ENCODE measurements at places on chromosomes 13 and 19.

DNA sequence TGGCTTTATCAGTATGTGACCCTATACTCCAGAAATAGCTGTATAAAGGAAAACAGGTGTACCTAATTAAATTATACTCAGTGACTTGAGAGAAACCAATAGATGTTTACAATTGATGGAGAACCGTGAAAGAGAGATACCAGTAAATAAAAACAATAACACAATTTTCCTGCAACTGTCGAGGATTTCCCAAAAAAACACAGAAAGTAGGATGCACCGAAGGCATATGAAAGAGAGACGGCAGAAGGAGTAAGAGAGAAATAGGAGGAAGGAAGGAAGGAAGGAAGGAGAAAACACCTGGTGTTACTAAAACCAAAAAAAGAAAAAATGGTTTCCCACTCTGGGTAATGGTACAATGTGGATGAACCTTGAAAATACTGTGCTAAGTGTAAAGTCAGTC, 6.8 kb upstream of the ZNF229 start:
- H3K4me3 ChIP-seq, result no peak overlapping the region
- no peaks in the 10 kb centered on the region for H3K27me3 ChIP-seq
- no peaks in the 10 kb centered on the region for H3K4me1 ChIP-seq
- no peaks in the 10 kb centered on the region for H3K36me3 ChIP-seq
- H3K27ac ChIP-seq, result no peak overlapping the region

GRCh38 chr19:35797663-35798062, 15.0 kb downstream of the PRODH2 start:
- DNase-seq, result no peak
- no peaks in the 10 kb centered on the region for H3K4me1 ChIP-seq
- no peaks in the 10 kb centered on the region for H3K36me3 ChIP-seq
- no peak overlapping the region for H3K4me3 ChIP-seq
- H3K27me3 ChIP-seq, result no peaks in the 10 kb centered on the region

- H3K27me3 ChIP-seq, result no peaks in the 10 kb centered on the region
- peaks cover 10% of the 10 kb centered on the region for H3K36me3 ChIP-seq
- H3K27ac ChIP-seq, result no peak overlapping the region
- H3K4me3 ChIP-seq, result no peak overlapping the region
- DNase-seq, result peak; percentile 58
Measured at GRCh38 chr19:6214881-6215541, 64.8 kb downstream of the MLLT1 start.

GRCh38 chr13:114107686-114108081, 24.7 kb downstream of the RASA3 start:
- H3K4me3 ChIP-seq, result no peak overlapping the region
- H3K27me3 ChIP-seq, result no peaks in the 10 kb centered on the region
- H3K4me1 ChIP-seq, result no peaks in the 10 kb centered on the region
- H3K36me3 ChIP-seq, result no peaks in the 10 kb centered on the region

- no peaks in the 10 kb centered on the region for H3K4me1 ChIP-seq
Measured at GRCh38 chr19:6958791-6959190, 62.4 kb downstream of the MBD3L2B start.

DNA sequence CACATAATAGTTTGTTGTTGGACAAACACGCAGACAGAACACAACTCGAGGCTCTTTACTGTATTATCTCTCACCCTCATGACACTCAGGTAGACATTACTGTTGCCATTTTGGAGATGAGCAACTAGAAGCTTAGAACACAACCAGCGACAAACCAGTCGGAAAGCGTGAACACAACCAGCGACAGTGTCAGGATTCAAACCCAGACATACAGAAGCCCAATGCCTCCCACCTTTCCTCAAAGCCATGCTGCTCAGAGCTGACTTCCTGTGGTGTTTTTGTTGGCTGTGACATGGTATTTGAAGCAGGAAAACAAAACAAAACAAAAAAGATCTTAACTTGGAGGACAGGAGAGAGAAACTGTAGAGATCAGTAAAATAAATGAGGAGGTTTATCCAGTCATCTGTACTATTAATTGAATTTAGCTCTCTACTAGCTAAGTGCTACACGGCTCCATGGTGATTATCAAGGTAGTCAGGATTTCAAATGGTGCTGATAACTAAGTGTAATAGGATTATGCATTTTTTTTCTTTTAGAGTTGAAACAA, 92.1 kb downstream of the STARD13 start:
- peaks cover 16% of the 10 kb centered on the region for H3K4me1 ChIP-seq
- no peak overlapping the region for H3K27ac ChIP-seq
- no peak for DNase-seq
- H3K36me3 ChIP-seq, result peaks cover 4% of the 10 kb centered on the region
- H3K27me3 ChIP-seq, result no peaks in the 10 kb centered on the region
- no peak overlapping the region for H3K4me3 ChIP-seq

GRCh38 chr13:37029617-37030016, 29.0 kb downstream of the EXOSC8 start:
- H3K4me3 ChIP-seq, result no peak overlapping the region
- H3K27me3 ChIP-seq, result no peaks in the 10 kb centered on the region
- DNase-seq, result no peak
- H3K27ac ChIP-seq, result no peak overlapping the region

GRCh38 chr19:11737964-11738745, 591 bp downstream of the ZNF823 start:
- peak overlapping the region; percentile 43 for H3K27ac ChIP-seq
- DNase-seq, result peak; percentile 70
- H3K4me1 ChIP-seq, result peaks cover 20% of the 10 kb centered on the region
- peaks cover 6% of the 10 kb centered on the region for H3K36me3 ChIP-seq
- H3K27me3 ChIP-seq, result no peaks in the 10 kb centered on the region
- H3K4me3 ChIP-seq, result peak overlapping the region; percentile 86

- H3K27me3 ChIP-seq, result no peaks in the 10 kb centered on the region
- H3K4me1 ChIP-seq, result no peaks in the 10 kb centered on the region
- no peak for DNase-seq
- H3K27ac ChIP-seq, result no peak overlapping the region
- H3K36me3 ChIP-seq, result peaks cover 34% of the 10 kb centered on the region
Measured at GRCh38 chr19:13130886-13131490, 12.9 kb downstream of the NACC1 start.

DNA sequence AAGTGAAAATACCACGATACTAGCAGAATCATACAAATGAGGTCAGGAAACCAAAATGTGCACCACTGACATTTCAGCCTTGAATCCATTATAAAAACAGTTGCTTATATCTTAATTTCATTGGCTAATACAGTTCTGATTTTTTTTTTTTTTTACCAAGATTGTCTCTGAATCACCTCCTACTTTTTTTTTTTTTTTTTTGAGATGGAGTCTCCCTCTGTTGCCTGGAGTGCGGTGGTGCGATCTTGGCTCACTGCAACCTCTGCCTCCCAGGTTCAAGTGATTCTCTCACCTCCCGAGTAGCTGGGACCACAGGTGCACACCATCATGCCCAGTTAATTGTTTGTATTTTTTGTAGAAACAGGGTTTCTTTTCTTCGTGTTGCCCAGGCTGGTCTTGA, 270.2 kb downstream of the LMO7 start:
- H3K36me3 ChIP-seq, result no peaks in the 10 kb centered on the region
- no peak overlapping the region for H3K27ac ChIP-seq
- H3K27me3 ChIP-seq, result no peaks in the 10 kb centered on the region
- H3K4me1 ChIP-seq, result no peaks in the 10 kb centered on the region
- no peak overlapping the region for H3K4me3 ChIP-seq
- no peak for DNase-seq

DNA sequence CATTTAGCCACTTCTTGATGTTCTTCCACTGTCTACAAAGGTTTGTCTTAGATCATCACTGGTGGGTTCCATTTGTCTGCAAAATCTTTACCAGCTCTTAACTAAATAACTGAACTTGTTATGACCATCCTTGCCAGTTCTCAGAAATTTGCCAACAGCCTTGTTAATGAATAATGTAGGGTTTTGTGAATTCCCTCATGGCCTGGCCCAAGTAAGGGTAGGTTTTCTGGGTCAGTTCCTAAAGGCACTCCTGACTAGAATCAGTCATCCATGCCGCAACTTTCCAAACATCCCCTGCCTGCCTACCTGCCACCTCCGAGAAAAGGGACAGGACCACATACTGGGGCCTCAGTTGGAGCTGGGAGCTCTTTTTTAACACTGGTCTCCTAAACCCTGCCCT, 4.0 kb downstream of the COL4A1 start:
- H3K4me1 ChIP-seq, result peaks cover 3% of the 10 kb centered on the region
- no peaks in the 10 kb centered on the region for H3K27me3 ChIP-seq
- no peak overlapping the region for H3K4me3 ChIP-seq

- DNase-seq, result no peak
- H3K4me3 ChIP-seq, result no peak overlapping the region
- H3K4me1 ChIP-seq, result peaks cover 18% of the 10 kb centered on the region
Measured at GRCh38 chr13:95784161-95784899, 107.4 kb downstream of the DNAJC3 start.

DNA sequence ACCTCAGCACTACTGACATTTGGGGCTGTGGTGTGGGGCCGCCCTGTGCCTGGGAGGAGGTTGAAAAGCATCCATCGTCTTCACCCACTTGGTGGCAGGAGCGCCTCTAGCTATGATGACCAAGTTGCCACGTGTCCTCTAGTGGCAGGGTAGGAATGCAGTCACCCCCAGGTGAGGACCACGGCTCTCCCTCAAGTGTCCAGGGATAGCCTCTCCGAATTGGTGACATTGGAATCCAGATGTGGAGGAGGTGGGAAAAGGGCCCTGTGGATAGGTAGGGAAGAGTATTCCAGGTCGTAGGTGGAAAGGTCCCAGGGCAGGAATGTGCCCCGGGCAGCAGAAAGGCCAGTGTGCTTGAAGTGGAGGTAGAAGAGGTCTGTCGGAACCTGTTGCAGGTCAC, 37.6 kb downstream of the ARHGEF18 start:
- no peak overlapping the region for H3K4me3 ChIP-seq
- H3K27me3 ChIP-seq, result no peaks in the 10 kb centered on the region
- DNase-seq, result no peak
- peaks cover 12% of the 10 kb centered on the region for H3K4me1 ChIP-seq

- no peak for DNase-seq
- no peaks in the 10 kb centered on the region for H3K4me1 ChIP-seq
- no peak overlapping the region for H3K4me3 ChIP-seq
- no peaks in the 10 kb centered on the region for H3K36me3 ChIP-seq
- no peak overlapping the region for H3K27ac ChIP-seq
- no peaks in the 10 kb centered on the region for H3K27me3 ChIP-seq
Measured at GRCh38 chr13:97417698-97418097, 16.3 kb upstream of the RAP2A start.

DNA sequence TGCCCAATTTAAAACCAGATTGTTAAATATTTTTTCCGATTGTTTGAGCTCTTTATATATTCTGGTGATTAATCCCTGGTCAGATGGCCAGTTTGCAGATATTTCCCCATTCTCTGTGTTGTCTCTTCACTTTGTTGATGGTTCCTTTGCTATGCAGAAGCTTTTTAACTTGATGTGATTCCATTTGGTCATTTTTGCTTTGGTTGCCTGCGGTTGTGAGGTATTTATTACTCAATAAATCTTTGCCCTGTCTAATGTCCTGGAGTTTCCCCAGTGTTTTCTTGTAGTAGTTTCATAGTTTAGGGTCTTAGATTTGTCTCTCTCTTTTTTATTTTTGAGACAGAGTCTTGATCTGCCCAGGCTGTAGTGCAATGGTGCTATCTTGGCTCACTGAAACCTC, 23.8 kb upstream of the LMO7 start:
- DNase-seq, result no peak
- H3K27me3 ChIP-seq, result no peaks in the 10 kb centered on the region
- 0 out of 2 replicates have a peak, but pooled peaks cover 2% of the 10 kb centered on the region for H3K36me3 ChIP-seq
- peaks cover 4% of the 10 kb centered on the region for H3K4me1 ChIP-seq
- H3K4me3 ChIP-seq, result no peak overlapping the region

DNA sequence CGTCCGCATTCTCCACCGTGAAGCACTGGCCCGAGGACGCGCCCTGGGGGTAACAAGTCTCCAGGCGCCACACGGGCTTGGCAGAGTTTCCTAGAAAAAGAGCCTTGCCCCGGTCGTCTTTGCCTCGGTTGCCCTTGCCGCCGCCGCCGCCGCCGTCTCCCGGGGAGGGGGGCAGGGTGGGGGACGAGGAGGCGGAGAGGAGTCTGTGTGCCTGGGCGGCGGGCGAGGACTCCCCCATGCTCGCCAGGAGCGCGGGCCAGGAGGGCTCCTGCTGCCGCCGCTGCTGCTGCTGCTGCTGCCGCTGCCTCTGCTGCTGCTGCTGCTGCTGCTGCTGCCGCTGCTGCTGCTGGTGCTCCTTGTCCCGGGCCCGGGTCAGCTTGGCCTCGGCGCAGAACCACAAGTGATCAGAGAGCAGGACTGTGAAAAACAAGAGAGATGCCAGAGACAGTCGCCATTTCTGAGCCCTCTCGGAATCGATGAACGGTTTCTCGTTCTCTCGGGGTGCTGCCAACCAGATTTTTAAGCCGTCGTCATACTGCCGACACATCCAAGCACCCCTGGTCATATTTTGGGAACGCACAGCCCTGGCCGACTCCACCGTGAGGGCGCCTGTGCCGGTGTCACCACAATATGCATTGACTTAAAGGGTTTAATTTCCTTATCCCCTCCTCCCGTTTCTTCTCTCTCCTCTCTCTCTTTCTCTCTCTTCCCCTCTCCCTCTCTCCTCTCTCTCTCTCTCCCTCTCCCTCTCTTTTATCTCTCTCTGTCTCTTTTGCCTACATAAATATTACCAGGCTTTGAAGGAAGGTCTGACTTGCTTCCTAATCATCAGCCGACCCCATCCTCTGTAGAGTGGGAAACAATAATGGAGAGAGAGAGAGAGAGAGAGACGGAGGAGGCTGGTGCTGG, 349.1 kb downstream of the LIG4 start:
- H3K4me3 ChIP-seq, result no peak overlapping the region
- H3K36me3 ChIP-seq, result no peaks in the 10 kb centered on the region
- DNase-seq, result no peak
- H3K27ac ChIP-seq, result no peak overlapping the region

GRCh38 chr13:52868190-52868589, 19.8 kb upstream of the PCDH8 start:
- no peaks in the 10 kb centered on the region for H3K27me3 ChIP-seq
- no peak overlapping the region for H3K27ac ChIP-seq
- no peaks in the 10 kb centered on the region for H3K4me1 ChIP-seq

DNA sequence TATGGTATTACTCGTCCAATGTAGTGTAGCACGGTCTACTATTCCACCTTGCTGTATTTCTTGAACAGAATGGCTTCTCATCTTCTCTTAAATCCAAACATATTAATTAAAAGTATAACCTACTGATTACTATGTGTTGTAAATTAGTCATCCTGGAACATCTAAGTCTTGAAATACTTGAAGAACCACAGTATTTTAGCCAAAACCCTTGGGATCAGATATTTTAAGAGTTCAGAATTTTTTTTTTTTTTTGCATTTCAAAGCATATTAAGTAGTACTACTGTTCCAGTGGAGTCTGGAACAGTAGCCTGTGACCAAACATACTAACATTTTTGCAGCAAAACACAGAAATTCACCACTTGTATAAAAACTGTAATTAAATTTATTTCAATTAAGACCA, 30.1 kb downstream of the ZC3H13 start:
- no peak overlapping the region for H3K4me3 ChIP-seq
- H3K27ac ChIP-seq, result no peak overlapping the region
- H3K36me3 ChIP-seq, result peaks cover 40% of the 10 kb centered on the region
- no peaks in the 10 kb centered on the region for H3K4me1 ChIP-seq
- no peak for DNase-seq

Measured in RWPE2 (cell line).